ENCODE measurements at places on chromosomes 1 and 21.

DNA sequence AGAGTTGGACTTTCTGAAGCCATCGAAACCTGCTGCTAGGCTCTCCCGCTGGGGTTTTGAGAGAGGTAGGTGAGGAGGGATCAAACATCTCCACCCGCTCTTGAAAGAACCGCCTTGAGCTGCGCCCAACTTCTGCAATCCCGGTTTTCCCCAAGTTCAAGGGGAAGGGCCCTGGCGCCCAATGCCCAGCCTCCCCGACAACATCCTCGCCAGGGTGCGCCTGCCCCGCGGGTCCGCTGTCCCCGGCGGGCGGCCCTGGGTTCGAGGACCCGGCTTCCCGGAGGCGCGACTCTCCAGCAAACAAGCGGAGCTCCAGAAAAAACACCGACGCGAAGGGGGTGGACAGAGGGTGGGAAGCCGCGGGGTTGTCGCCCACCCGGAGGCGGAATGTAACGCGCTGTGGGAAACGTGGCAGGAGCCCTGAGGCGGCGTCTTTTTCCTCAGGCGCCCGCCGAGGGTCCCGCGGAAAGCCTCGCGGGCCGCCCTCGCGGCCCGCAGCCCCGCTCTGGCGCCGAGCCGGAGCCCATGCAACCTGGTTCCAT is 607 bp downstream of the BTG3 start:
- no peak for DNase-seq

- no peak for DNase-seq
These were observed 363 bp downstream of the PLA2G5 start for GRCh38 chr1:20070357-20070756.

DNA sequence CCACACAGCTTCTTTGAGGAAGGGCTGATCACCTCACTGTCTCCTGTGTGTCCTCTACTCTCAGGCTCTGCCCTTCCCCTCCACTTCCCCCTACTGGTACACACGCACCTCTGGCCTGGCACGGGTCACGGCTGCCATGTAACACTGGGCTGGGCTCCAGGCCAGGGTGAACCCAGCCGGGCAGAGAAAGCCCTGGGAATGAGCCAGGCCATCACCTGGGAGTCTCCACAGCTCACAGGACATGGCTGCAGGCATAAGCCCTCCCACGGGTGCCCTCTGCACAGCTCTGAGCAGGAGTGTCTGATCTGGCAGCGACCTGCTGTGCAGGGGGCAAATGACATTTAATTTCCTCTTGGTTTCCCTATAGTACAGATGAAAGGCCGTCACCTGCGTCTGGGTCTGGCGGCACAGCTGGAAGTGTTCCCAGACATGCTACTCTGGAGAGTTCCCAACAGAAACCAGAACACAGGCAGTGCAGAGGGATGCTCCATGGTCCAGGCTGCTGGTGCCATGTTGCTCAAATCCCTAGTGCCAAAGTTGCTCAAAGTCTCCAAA is 61.2 kb downstream of the ERI3 start:
- no peak for DNase-seq

GRCh38 chr1:48977273-48977672 is 200.6 kb upstream of the BEND5 start:
- no peak for DNase-seq

DNA sequence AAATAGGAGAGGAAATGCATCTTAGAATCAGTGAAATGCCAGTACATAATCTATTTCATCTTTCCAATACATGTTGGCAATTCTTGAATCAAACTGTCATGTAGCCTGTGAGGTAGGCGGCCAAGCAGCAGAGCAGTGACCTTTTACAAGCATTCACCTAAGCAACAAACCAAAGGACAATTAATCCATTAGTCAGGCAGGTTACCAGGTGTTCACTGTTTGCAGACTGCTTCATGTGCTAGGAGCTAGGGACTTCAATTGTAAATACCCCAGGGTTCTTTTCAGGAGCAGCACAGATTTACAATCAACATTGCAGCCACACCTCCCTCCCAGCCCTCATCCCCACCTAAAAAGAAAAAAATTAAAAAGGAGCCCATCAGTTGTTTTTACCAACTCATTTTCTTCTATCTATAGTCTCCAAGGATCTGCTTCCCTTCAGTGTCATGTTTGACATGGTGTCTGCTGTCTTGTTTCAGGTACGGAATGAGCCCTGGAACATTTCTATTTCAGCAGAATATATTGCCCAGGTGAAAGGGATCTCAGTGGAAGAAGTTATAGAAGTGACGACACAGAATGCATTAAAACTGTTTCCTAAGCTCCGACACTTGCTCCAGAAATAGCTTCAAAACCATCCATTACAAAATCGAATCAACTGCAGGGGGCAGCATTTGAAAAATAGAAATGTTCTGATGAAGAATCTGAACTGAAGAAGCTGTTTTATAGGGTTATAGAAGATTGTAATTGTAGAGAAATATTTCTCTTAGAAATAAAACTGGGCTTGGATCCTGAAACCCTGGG is 23.0 kb downstream of the TATDN3 start:
- no peak for DNase-seq

Measured in GM12891 (cell line).